ENCODE measurements at places on chromosomes 5 and 9.

GRCh38 chr5:172493906-172494305 is 39.6 kb upstream of the SH3PXD2B start:
- DNase-seq: peak; percentile 8

DNA sequence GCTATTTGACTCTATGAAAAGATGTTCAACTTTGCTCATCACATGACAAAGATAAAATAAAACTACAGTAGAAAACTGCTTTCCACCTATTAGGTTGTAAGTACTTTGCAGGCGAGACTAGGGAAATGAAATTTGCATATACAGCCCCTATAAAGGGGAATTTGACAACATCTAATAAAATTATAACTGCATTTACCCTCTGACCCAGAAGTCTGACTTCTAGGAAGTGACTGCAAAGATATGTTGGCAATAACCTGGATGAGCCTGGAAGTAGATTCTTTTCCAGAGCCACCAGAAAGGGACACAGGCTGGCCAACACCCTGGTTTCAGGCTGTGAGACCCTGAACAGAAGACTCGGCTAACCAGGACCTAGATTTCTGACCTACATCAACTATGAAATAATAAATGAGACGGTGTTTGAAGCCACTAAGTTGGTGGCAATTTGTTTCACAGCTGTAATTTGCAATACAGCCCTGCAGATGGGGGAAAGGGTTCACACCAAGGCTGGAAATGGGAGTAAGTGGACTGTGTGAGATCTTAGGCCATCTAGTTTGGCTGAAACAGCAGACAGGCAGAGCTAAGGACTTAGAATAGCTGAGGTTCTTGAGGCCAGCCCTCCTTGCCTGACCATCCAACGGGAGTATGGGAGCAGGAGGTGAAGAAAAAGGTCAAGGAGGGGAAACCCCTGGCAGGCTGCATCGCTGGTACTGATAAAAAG is 106.6 kb downstream of the SIL1 start:
- DNase-seq: no peak

DNA sequence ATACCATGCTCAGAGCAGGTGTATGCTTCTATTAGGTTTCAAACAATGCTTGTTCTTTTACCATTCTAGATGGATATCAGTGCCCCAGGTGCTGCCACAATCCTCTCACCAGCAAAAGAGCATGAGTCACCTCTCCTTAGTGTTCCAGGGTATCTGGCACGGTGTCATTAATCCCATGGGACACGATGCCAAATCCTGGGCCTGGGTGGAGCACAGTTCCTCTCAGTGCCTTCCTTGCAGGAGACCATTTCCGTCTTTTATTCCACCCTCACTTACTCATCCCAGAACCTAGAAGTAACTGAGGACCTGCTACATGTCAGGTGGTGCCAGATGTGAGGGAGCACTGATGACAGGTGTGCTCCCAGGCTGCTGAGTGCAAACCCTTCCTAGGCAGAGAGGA is 1.3 kb upstream of the OR13J1 start:
- DNase-seq: no peak

DNA sequence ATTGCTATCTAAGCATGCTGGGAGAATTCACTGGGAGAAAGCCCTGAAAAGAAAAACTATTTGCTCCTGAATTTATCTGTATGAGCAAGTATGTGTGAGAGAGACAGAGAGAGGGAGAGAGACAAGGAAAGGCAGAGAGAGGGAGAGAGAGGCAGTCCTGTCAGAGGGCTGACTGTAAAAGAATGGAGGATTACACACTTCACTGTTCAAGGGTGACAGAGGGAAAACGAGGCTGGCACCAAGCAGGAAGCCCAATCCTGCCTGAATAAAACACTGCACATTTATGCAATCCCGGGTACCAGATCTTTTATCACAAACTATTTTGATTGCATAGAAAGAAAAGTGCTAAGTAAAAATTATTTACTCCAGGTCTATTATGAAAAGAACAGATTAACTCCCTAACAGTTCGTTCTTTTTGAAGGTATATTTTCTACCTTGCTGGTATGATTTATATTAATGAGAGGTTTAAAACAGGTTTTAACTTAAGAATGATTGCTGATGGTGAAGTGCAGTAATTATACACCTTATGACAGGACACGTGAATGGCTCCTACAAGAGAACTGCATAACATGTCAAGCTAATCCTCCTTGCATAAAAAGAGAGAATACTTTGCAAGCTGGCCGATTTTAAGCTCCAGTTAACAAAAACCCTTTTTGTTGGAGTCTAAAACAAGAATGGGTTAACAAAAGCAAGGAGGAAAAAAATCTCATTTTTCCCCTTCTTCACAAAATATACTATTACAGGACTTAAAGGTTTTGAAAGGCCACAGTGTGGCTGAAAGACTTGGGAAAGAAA is 82.5 kb downstream of the NFIB start:
- DNase-seq: no peak

- DNase-seq: no peak
Observed at GRCh38 chr9:130185490-130186031, 13.4 kb downstream of the NCS1 start.
